Stimulated activated CD4-positive, alpha-beta T cell treated with anti-CD3 and anti-CD28 coated beads, Interleukin-15, amount 100 ng/mL, for 1 hour (primary cell): ENCODE measurements at places on chromosomes 3 and 15.

DNA sequence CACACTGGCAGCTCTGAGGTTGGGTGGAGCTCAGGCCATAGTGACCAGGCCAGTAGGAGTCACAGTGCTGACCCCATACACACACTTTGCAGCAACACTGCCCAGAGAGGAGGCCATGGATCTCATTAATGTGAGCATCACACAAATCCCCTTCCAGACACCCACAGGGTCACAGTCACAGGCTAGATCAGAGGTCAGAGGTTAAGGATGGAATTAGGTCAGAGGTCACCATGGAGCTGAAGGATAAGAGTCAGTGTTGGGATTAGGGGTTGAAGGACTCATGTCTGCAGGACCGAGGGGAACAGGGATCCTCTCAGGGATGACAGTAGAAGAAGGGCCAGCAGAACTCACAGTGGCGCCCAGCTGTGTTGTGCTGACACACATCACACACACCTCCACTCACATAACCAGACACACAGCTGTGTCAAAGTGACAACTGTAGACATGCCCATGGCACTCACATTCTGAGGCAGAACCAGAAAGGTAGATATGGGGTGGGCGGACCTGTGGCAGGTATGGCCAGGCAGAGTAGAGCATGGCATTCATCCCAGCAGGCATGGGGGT, 12.7 kb downstream of the CCDC71 start:
- DNase-seq: no peak

DNA sequence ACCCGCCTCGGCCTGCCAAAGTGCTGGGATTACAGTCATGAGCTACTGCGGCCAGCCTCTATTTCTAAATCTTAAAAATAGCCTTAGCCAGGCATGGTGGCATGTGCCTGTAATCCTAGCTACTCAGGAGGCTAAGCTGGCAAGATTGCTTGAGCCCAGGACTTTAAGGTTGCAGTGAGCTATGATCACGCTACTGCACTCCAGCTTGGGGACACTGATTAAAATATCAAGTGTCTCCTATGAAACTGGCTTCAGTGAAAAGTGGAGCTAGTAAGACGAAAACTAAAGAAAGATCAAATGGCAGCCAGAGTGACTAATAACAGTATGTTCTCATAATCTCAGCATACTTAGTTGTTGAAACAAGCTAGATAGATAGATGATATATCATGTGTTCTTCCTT, 112.5 kb downstream of the STT3B start:
- DNase-seq: no peak

DNA sequence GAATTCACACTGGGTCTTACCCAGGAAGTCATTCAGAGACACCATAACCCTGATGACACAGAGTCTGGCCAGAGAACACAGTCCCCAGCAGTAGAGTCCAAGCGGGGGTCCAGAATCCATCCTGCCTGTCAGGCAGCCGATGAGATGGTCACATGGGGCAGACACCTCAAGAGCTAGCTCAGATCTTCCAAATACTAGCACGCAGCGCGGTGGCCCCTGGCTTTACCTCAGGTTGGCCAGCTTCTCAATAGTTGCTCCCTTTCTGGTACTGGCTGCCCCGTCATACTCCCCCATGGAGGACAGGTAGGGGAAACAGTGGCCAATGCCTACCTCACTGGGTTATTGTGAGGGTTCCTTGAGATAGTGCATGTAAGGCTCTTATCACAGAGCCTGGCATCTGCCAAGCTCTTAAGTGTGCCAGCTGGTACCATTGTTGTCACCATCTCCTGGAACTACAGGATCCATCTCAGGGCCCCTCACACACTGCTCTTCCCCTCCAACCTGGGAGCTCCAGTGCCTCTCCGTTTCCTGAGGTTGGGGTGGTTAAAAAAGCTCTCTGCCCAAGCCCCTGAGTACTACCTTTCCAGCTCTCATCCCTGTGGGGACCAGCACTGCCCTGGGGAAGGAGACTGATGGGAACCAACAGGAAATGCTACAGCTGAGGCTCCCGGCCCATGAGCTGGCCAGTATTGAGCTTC, 3.5 kb upstream of the SLC28A1 start:
- DNase-seq: no peak

- no peak for DNase-seq
These were observed 144.0 kb upstream of the SUCLG2 start for GRCh38 chr3:67798412-67798811.

DNA sequence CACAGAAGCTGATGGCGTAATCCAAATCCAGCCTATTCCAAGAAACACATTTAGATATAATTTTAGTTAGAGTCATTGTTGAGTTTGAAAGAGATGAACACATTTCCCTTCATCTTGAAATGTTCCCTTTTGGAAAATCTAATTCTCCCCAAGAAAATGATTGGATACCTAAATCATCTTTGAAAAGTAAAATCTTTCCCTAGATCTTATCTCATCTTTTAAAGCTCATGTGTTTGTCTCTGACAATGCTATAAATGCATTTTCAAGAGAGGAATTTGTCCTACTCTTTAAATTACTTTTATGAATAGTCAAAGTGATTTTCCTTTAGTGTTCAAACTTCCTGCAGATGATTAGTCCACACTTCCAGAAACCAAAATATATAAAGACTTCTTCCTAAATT, 82.6 kb upstream of the CNTN6 start:
- DNase-seq: no peak

- no peak for DNase-seq
These were observed 14.0 kb upstream of the TOPBP1 start for GRCh38 chr3:133675631-133676335.

- no peak for DNase-seq
These were observed 39.6 kb downstream of the ADIPOQ start for GRCh38 chr3:186882150-186882524.

DNA sequence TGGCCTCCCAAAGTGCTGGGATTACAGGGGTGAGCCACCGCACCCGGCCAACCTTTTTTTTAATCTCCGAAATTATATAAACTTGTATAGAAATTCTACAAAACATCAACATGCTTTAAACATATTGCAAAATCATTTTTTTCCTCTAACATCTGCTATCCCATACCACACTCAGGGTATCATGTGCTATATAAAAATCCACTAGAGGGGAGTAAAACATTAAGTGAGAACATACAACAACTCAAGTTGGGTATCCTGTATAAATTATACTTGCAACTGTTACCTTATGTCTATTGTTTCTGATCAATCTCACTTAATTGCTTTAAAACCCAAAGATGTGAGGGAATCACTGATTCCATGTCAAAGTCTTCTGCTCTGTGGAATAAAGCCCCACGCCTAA, 71.9 kb upstream of the FBN1 start:
- DNase-seq: no peak

DNA sequence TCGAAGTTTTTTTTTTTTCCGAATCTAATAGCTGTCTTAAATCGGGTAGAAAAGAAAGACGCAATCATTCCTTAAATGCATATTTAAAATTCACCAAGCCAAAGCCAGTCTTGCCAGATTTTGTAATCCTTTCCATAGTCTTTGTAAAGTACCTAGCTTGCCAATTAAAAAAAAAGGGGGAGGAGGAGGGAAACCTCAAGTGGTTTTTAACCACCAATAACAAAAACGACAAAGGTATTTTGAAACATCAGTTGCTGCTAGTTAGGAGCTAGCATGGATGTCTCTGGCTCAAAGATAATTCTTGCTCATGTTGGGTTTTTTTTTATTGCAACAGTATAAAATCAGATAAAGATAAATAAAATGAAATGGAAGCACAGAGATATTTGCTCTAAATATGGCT, 187.9 kb downstream of the MECOM start:
- DNase-seq: no peak

DNA sequence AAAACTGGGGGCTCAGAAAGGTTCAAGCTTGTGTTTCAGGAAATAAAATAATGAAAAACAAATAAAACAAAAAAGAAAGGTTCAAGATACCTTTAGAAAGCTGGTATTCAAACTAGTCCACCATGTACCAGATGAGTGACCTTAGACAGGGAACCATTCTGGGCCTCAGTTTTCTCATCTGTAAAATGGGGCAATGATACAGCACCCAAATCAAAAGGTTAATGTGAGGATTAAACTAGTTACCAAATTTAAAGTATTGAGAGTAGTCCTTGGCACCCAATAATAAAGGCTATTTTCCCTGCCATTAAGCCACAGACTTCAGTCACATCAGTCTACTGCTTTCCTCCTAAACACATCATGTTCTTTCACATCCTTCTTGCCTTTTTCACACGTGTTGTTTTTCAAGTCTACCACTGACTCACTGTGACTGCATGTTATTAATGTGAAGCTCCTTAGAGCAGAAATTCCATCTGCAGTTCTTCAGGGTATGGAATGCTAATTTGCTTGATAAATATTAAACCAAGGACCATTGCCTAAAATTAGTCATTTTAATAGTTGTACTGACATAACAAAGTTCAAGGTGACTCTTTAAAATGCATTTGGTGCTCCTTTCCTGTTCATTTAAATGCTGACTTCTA, 19.9 kb downstream of the TAMM41 start:
- DNase-seq: no peak

DNA sequence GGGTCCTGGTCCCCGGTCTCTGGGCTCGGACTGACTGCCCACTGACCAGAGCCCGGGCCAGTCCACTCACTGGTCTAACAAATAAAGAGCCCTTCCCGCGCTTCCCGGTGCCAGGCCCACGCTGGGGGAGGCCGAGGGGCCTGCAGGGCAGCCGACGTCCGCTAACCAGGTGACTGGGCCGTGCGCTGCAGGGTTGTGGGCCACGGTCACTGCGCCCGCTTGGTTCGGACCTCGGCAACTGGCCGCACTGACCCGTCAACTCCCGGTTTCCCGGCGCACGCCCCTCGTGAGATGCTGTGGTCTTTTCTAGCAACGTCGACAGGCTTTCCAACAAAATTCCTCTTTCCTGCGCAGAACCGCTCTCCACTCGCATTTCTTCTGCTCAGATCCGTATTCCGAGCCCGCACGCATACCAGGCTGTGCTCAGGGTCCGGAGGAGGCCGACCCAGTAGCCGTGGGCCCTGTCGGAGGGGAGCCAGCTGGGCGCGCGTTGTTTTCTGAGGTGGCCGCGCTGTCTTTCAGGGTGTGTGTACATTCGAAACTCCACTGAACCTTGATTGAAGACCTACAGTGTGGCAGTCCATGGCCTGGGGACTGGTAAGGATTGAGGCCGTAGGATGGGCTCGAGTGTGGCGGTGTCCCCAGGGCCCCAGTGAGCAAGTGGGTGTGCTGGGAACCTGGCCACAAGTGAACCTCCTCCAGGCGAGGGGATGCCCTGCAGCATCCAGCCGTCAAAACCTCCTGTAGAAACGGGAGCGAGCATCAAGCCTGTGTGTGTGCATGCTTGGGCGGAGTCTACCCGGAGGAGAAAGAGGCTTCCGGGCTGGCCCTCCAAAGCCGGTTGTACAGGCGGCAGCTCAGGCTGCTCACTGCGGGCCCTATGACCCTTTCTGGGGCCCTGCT, 875 bp upstream of the NT5DC2 start:
- no peak for DNase-seq

DNA sequence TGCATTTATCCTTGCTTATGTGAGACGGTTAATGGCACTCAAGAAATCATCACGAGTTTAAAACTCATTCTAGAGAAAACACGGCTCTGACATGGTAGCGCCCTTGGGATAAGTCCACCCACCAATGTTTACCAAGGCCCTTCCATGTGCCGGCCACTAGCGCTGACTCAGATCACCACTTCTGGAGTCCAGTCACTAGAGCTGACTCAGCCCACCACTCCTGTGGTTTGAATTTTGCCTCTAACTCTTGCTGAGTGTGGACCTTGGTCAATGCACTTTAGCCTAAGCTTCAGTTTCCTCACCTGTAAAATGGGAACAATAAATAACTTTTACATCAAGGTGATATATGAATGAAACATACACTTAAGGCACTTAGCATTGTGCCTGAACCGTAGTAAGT, 358.4 kb upstream of the PROK2 start:
- DNase-seq: no peak

GRCh38 chr3:90054311-90054710, 946.9 kb downstream of the EPHA3 start:
- no peak for DNase-seq

DNA sequence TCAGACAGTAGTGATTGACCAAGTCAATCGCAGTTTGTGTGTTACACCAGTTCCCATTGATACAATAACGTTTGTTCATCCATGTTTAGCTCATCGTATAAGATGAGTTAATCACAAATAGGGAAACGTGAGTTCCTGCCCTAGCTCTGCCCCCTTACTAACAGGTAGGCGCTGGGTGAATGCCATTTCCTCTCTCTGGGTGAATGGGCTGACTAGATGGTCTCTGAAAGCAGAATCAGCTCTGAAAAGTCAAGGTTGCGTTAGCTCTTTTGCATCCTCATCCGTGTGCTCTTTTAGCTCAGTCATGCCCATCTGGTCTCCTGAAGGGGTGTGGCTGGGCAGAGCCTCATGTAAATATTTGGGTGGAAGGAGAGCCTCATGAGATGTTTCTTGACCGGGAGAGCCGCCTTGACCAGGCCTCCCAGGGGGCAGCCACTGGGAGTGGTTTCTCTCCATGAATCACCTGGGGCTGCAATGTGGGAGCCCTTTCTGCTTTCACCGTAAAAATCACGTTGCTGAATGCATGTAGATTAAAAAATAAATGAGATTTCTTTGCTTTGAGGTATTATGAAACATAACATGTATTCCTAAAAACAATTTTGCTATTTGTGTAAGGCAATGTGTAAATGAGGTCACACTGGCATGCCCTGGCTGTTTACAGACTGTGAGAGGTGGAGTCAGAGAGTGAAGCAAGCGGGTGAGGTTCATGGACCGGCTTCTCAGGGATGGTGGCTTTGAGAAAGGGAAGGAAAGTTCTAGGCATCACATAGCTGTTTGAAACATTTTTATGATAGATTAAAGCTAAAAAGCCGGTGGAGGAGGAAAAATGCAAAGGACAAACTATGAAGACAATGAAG, 108.4 kb upstream of the RASGRP1 start:
- no peak for DNase-seq

DNA sequence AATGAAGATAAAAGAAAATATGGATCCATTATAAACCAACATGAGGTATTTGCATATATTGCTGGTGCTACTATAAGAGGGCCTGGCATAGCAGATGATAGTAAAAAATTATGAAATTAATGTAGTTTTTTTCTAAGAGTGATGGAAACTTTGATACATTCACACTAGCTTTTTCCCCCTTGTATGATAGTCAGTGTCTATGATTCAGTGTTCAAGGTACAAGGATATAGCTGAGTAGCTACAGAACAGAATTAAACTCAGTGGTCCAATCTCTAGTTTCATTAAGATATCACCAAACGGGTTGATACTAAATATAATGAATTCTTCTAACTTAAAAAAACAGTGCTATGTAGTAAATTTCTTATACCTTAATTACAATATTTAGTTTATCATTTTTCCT, 49.9 kb upstream of the XRN1 start:
- no peak for DNase-seq

DNA sequence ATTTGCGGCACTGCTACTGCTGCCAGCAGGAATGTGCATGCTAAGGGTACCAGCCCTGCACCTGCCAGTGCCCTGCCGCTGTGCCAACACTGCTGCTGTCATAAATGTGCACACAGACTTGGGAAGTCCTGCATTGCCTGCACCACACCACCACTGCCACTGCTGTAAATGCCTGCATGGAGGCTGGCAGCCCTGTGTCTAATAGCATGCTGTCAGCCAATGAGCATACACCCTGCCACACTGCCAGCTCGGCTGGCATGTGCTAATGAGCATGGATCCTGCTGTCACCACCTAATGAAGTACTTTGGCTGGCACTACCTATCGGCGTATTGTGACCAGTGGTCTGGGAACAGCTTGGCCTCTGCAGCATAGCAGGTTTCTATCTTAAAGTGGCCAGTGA, 981.8 kb upstream of the GBE1 start:
- DNase-seq: no peak
